ENCODE measurements at places on chromosomes 3 and 15. TPM values are rescaled to one million over a fixed set of nuclear protein-coding genes. Genes with fewer than 3 reads are reported as not detected.

- DNase-seq, result no peak
Measured at GRCh38 chr3:70824773-70825172, 512.3 kb upstream of the MDFIC2 start.

GRCh38 chr15:51888593-51889195, 59.2 kb downstream of the TMOD3 start:
- DNase-seq, result no peak

- DNase-seq, result no peak
Measured at GRCh38 chr15:68512052-68512451, 66.7 kb upstream of the CORO2B start.

DNA sequence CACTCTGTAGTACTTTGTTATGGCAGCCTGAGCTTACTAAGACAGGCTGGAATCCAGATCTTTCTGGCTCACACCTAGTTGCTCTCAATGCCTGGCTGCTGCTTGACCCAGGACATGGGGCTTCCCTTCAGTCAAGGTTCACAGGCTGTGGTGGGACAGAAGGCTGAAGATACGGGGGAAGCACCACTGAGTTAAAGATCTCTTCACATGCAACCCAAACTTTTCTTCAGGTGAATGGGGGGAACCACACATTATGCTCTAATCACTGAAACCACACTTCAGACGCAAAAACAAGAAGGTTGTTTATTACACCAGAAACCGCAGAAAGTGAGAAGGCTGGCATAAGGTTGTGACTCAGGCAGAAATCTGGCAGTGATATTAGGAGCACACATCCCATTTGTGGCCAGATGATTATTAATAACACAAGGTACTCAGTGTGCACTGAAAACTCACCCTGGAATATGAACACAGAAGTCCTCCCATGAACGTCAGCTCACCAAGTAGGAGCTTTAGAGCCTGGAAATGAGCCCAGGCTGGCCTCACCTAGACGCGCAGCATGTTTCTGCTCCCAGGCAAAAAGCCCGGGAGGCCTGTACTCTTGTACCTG, 230.5 kb upstream of the CHRNA7 start:
- no peak for DNase-seq

The ONECUT1 gene
- not detected for total RNA-seq

All from activated CD4-positive, alpha-beta memory T cell treated with anti-CD3 and anti-CD28 coated beads for 36 hours (primary cell).